ENCODE measurements at places on chromosomes 3 and 15.

DNA sequence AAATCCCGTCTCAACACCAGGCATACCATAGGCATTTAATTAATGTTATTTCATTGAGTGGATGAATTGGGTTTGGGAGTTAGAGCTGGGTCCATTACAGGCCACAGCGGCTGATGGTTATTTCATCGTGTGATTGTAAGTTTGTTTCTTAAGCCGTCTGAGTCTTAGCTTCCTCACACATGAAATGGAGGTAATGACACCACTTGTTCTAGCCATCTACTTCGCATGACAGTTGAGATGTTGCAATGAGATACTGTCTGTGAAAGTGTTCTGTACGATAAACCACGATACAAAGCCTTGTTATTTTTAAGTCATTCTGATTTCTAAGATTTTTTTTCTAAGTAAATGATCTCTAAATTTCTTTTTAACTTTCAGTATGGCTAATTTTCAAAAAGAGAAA, 8.6 kb upstream of the TP63 start:
- no peak for DNase-seq

DNA sequence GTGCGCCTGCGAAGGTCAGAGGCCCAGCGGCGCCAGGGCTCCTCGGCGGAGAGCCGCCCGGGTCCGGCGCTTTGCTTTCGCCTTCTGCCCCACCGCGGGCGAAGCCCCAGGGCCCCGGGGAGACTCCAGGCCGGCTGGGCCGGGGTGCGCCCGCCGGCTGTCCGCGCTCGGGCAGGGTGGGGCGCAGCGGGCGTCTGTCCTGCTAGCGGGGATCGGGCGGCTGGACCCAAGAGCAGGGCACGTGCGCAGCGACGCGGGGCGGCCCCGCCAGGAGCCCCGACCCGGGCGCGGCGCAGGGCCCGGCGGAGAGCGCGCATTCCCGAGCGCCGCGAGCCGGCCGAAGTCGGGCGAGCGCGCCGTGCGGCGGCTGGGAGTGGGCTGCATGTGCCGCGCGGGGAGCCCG, 569 bp upstream of the ALDH1A3 start:
- DNase-seq = no peak

DNA sequence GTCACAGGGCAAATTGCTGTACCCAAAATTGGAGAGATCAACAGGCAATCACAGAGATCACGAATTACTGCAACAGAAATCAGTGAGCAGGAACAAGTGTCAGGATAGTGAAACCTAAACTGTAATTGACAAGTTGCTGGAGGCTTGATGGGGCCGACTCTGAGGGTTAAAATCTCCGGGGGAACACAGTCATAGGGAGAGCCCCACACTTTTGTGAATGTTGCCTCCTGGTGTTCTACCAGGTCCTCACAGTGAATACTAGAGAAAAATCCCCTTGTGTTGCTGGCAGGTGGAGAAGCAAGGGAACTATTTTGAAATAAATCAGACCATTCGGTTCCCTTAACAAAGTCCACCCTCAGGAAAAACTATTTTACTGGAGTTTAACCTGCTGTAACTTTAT, 697.5 kb upstream of the CBLB start:
- no peak for DNase-seq

- DNase-seq = no peak
Measured at GRCh38 chr3:128382221-128382807, 84.4 kb downstream of the DNAJB8 start.

DNA sequence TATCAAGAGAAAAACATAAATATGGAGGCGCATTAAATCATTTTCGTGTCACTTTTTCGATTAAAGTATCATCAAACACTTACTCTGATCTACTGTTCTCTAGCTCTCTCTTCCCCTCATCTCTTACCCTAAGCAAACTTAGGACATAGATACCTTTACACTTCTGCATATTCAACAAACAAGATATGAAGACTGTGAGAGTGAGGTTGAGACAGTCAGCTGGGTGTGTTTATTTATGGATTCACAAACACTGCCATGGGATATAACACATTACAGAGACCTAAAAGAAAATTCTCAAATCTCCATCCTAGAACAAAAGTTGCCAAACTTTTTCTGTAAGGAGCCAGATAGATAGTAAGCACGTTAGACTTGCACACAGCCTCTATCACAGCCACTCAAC, 85.2 kb upstream of the ZNF385D start:
- DNase-seq = no peak

DNA sequence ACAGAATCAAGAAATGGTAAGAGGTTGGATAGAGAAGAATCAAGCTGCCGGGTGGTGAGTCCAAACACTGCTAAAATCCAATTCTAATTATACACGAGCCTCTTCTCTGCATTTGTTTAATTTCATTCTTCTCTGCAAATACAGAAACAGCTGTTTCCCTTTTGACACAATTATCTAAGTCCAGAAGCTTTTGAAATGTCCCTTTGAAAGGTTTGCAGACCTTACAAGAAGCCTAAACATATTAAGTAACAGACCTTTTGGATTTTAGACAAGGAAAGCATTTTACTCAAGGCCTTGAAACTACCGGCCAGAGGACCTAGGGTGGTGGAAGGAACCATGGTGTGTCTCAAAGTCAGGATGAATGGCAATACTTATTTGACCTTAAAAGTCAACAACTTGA, 403.8 kb upstream of the ADAMTS9 start:
- no peak for DNase-seq

DNA sequence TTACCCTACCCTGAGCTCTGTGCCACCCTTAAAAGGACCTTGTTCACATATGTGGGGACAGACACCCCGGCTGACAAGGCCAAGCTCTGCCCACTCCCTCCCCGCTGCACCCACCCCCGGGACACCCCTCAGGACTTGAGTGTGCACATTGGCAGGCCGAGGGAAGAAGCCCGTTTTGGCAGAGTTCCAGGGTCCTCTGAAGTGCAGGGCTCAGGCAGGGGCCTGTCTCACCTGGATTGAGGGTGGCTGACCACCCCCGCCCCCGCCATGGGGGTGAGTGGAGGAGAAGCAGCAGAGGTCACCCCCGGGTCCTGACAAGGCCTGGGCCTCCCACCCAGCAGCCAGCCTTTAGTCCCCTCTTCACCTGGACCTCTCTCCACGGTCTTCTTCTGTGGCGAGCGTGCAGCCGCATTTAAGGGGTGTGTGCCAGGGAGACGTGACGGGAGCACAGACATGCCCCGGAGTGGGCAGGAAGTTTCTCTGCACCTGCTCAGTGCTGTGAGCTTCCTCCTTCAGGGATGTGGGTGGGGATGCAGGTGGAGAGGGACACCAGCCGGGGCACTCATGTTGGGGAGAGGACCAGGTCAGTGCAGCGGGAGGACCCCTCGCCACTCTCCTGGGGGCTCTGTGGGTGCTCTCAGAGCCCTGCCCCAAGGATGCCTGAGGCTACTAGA, 50.7 kb downstream of the LINGO1 start:
- DNase-seq = no peak

GRCh38 chr3:16803019-16803418, 81.7 kb upstream of the PLCL2 start:
- no peak for DNase-seq

- no peak for DNase-seq
Measured at GRCh38 chr3:186165331-186165730, 56.4 kb upstream of the ETV5 start.

DNA sequence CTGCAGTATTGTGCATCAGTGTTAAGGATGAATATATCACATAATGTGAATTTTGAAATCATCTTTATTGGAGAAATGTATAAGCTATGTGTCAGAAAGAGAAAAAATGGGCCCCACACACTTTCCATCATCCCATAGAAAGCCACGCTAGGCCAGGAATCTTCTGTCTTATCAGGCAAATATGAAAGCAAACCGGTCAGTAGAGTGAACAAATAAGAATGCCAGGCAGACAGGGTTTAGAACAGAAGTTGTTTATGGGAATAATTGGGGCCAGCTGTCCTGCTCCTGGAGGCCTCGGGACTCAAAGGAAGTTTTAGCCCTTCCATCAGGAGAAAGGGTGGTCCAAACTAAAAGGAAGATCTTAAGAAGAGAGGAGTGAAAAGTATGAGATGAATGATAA, 39.5 kb downstream of the ZNF280D start:
- DNase-seq = no peak

DNA sequence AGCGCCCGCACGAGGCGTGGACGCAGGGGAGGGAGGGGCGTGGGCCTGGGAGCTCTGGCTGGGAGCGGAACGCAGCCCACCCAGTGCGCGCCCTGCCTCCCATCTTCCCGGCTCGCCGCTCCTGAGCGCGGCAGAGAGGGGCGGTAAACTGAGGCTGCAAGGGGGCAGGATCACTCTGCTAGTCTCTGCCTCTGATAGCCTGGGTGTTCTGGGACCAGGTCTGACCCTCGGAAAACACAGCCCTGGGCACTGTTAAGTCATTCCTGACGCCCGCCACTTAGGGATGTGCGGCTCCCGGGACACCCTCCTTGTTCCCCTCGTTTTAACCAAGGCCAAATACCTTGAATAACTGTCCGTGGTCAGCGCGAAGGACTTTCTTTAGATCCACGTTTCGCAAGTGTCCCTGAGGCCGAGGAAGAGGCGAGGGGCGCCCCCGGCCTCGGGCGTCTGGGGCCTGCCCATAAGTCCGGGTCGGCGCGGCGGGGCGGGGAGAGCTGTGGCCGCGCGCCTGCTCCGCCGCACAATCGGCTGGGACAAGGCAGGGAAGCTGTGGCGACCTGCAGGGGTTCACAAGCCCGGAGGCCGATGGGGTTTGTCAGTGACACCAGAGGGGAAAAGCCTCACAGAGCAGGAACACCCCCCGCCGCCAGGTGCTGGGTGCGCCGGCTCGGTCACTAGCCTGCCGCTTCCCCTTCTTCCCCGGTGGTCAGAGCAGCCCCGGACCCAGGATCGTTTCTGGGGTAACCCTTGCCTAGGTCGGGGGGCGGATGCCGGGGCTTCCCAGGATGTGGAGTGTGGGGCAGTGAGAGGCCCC, 1.5 kb downstream of the ITPKA start:
- peak; percentile 39 for DNase-seq

GRCh38 chr3:108060331-108060730, 30.5 kb downstream of the CD47 start:
- DNase-seq = no peak

DNA sequence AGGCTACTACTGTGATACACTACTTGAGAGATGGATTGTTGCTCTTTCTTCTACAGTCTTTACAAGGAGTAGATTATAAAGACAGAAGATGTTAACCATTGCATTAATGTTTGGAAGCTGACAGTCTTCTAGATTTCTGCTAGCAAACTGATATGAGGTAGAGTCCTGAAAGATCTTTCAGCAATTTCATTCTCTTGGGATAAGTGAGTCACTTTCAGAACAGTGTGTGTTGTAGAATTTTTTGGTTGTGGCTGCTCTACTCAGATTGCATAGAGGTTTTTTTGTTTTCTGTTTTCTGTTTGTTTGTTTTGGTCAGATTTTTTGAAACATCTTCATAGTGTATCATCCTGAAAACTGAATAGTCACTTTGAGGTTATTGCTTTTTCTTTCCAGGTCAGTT, 17.1 kb downstream of the TNFSF10 start:
- no peak for DNase-seq

DNA sequence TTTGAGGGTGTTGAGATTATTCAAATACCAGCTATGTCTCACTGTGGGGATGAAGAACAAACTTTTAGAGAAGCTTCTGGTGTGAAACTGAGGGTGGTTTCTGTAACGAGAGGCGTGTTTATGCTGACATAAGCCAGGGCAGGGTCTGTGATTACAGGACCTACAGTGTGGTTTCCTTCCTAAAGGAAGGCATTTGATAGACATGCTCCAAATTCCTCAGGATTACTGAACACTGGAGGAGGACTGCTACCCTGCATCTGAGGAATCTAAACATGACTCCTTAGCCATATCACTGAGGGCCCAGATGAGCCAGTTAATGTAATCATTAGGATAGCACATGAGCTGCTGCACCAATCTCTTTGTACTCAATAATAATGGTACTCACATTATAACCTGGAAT, 328.4 kb upstream of the UMPS start:
- DNase-seq = no peak

GRCh38 chr3:48432411-48433371, 2.8 kb upstream of the PLXNB1 start:
- no peak for DNase-seq

DNA sequence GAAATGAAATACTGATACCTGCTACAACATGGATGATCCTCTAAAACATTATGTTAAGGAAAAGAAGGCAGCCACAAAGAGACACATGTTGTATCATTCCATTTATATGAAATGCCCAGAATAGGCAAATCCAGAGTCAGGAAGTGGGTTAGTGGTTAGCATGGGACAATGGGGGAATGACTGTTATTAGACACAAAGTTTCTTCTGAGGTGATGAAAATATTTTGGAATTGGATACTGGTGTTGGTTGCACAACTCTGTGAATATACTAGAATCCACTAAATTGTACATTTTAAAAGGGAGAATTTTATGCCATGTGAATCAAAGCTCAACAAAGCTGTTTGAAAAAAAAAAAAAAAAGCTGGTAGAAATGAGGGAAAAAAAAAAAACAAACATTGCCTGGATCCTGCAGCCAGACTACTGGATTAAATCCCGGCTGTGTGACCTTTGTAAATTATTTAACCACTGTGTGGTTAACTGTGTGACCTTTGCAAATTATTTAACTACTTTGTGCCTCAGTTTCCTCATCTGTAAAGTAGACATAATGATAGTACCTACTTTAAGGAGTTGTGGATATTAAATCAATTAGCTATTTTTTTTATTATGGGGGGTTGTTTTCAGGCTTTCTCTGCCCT, 75.6 kb upstream of the PRICKLE2 start:
- no peak for DNase-seq

- DNase-seq = no peak
Measured at GRCh38 chr3:161177991-161178390, 43.1 kb upstream of the NMD3 start.

DNA sequence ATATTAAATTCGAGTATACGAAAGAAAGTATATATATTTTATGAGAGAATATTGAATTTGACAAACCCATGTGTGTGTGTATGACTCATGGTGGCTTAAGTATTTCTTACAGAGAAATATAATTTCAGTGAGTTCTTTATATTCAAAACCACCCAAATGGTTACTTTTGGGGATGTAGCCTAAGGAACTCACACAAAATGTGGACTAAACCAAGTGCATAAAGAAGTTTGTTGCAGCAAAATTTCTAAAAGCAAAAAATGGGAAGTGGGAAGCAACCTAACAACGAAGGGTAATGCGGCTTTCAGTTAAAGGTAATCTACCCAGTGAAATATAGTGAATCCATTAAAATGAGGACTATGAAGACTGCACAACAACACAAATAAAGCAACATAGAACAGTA, 277.1 kb downstream of the EDEM1 start:
- no peak for DNase-seq

- DNase-seq = no peak
Measured at GRCh38 chr3:155404486-155404885, 111.0 kb upstream of the STRIT1 start.

GRCh38 chr15:56393277-56393676, 28.1 kb downstream of the TEX9 start:
- no peak for DNase-seq

GRCh38 chr15:67225336-67225735, 29.1 kb downstream of the AAGAB start:
- no peak for DNase-seq

GRCh38 chr3:73868688-73869315, 244.1 kb upstream of the PDZRN3 start:
- peak; percentile 77 for DNase-seq

GRCh38 chr3:51692980-51693395, 13.9 kb upstream of the GRM2 start:
- DNase-seq = no peak

GRCh38 chr3:31178467-31178866, 284.0 kb upstream of the GADL1 start:
- DNase-seq = no peak

Measured in muscle of back (tissue), 13 donors.